ENCODE measurements at places on chromosomes 1 and 21. TPM values are rescaled to one million over a fixed set of nuclear protein-coding genes. Genes with fewer than 3 reads are reported as not detected.

Gene GREM2
- total RNA-seq = 0.48 TPM

Gene TSPAN2
- 27.2 TPM for total RNA-seq

Gene KRTAP20-1
- total RNA-seq = not detected

Gene TMPRSS2
- 23.7 TPM for total RNA-seq

Gene OR2G6
- total RNA-seq = not detected

Gene SUMO3
- total RNA-seq = 73.5 TPM

Gene LMX1A
- total RNA-seq = 0.18 TPM

Gene CYYR1
- total RNA-seq = 27.5 TPM

Gene CELA2B
- total RNA-seq = not detected

Gene GPR153
- total RNA-seq = 6.3 TPM

Gene RCSD1
- 0.22 TPM for total RNA-seq

Gene KLHDC7A
- 1.6 TPM for total RNA-seq

Gene OR2T29
- total RNA-seq = not detected

Gene RO60
- 92.4 TPM for total RNA-seq

Gene HSF2BP
- 2.0 TPM for total RNA-seq

Gene OLFML3
- total RNA-seq = 12.9 TPM

Gene RAB13
- total RNA-seq = 83.3 TPM

Gene ZFP69
- total RNA-seq = 4.6 TPM

Gene NEXN
- total RNA-seq = 6.5 TPM

Gene ALDH9A1
- total RNA-seq = 37.3 TPM

Gene ETV3L
- 0.67 TPM for total RNA-seq

Gene PGLYRP4
- not detected for total RNA-seq

Gene SLC6A9
- total RNA-seq = 29.4 TPM

Gene CELA2A
- not detected for total RNA-seq

Gene BEND5
- total RNA-seq = 23.9 TPM

Gene TMEM82
- total RNA-seq = 1.4 TPM

Gene TBX15
- total RNA-seq = not detected

Gene EPHB2
- 69.4 TPM for total RNA-seq

Gene CFHR3
- total RNA-seq = 0.31 TPM

Gene PCP4
- total RNA-seq = 2.0 TPM

Gene AUNIP
- total RNA-seq = 5.9 TPM

Gene CCDC185
- not detected for total RNA-seq

Gene GBP7
- total RNA-seq = not detected

Gene BTF3L4
- total RNA-seq = 100 TPM

Gene S100A7A
- total RNA-seq = not detected

Gene SLC16A4
- 0.46 TPM for total RNA-seq

Gene OLIG2
- 1.4 TPM for total RNA-seq

Gene GJA4
- total RNA-seq = 42.2 TPM

Gene PTGER3
- 3.1 TPM for total RNA-seq

Gene ELF3
- total RNA-seq = 71.9 TPM

Gene PPFIA4
- total RNA-seq = 0.87 TPM

Gene LCE3D
- not detected for total RNA-seq

Gene FOXD3
- total RNA-seq = not detected

Gene CDCA8
- total RNA-seq = 20.6 TPM

All from progenitor cell of endocrine pancreas (in vitro differentiated cells).